ENCODE measurements at places on chromosomes 16 and 17.
A peak's percentile ranks its signal among the peaks of the same experiment; 100 is the strongest.

GRCh38 chr17:36941265-36942010 lies 4.2 kb downstream of the LHX1 start:
- DNase-seq = no peak

- DNase-seq = peak; percentile 88
Measured at GRCh38 chr16:83826146-83826913, 18.6 kb downstream of the HSBP1 start.

DNA sequence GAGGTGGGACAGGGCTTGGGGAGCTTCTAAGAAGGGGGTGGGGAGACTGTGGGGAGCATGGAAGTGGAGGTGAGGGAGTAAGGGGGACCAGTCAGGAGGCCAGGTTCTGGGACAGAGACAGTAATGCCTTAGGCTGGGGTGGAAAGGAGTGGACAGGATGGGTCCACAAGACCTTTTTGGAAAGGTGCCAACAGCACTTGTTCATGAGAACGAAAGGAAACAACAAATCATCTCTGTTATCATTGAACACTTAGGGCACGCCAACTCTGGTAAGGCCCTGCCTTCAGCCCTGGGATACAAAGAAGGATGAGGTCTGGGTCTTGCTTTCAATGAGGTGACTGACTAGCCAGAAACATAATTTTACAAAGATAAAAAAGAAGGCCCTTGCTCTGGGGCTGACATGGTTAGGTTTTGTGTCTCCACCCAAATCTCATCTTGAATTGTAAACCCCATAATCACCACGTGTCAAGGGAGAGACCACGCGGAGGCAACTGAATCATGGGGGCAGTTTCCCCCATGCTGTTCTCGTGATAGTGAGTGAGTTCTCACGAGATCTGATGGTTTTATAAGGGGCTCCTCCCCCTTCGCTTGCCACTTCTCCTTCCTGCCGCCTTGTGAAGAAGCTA lies 113.8 kb downstream of the SLC39A11 start:
- no peak for DNase-seq

DNA sequence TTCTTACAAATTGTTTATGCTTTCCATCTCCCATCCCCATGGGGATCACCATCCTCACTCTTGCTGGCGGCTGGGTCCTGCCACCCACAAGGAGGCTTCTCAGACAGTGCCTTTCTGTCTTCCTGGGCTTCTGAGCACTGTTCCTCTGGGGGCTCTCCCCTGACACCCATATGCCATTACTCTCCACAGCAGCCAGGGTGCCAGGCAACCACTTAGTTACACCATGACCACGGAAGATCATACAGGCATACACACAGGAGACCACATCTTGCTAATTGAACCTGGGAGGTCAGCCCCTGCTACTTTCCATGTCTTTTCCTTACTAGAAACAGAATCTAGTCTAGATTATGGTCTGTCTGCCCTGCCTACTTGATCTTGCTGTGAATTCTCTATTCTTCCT lies 27.7 kb upstream of the HS3ST2 start:
- no peak for DNase-seq

DNA sequence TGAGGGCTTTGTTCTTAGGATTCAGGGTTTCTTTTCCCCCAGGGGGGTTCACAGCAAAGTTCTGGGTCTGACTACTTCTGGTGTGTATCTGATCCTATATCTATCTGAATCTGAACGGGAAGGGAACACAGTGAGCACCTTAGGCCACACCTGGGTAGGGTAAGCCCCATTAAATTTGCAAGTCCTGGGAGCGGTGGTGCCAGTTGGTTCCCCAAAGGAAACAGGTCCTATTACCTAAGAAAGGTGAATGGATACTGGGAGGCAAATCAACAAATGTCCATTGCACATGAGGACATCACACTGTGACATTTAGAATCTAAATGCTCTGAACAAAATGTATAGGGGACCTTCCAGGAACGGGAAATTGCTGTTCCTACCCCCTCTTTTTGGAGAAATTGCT lies 54.6 kb downstream of the BMERB1 start:
- no peak for DNase-seq

- no peak for DNase-seq
Measured at GRCh38 chr17:14444915-14445314, 144.0 kb downstream of the HS3ST3B1 start.
